ENCODE measurements at places on chromosomes 11 and 22. TPM values are rescaled to one million over a fixed set of nuclear protein-coding genes. Genes with fewer than 3 reads are reported as not detected.

DNA sequence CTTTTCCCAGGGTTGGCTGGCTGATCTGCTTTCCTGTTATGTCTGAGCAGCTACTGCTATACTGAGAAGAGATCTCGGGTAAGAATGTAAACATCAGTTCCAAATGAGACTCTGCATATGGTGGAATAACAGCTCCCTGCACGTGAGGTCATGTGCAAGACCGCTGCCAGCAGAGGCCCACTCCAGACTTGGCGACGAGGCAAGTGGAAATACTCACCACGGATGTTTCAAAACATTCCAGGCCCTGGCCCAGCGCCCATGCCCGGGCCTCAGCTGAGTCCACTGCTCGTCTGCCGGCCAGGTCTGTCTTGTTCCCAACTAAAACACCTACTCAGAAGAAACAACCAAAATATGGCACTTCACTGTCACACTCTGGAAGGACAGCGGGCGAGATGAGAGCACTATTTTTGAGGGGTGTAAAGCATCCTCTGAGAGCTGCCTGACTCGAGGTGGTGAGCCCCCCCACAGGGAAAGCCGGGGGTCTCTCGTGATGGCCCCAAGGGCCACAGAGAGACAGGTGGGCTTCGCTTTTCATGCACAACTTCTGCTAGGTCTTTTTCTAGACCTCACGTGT lies 13.1 kb downstream of the IFT27 start:
- H3K27ac ChIP-seq, result no peak overlapping the region
- peaks cover 11% of the 10 kb centered on the region for H3K4me1 ChIP-seq
- peaks cover 17% of the 10 kb centered on the region for H3K36me3 ChIP-seq
- DNase-seq, result peak; percentile 45

- no peak for DNase-seq
- peaks cover 27% of the 10 kb centered on the region for H3K4me1 ChIP-seq
- H3K36me3 ChIP-seq, result no peaks in the 10 kb centered on the region
- H3K27me3 ChIP-seq, result no peaks in the 10 kb centered on the region
- H3K27ac ChIP-seq, result peak overlapping the region; percentile 100
- peak overlapping the region; percentile 79 for H3K4me3 ChIP-seq
Observed at GRCh38 chr11:9462172-9462799, 1.5 kb downstream of the ZNF143 start.

DNA sequence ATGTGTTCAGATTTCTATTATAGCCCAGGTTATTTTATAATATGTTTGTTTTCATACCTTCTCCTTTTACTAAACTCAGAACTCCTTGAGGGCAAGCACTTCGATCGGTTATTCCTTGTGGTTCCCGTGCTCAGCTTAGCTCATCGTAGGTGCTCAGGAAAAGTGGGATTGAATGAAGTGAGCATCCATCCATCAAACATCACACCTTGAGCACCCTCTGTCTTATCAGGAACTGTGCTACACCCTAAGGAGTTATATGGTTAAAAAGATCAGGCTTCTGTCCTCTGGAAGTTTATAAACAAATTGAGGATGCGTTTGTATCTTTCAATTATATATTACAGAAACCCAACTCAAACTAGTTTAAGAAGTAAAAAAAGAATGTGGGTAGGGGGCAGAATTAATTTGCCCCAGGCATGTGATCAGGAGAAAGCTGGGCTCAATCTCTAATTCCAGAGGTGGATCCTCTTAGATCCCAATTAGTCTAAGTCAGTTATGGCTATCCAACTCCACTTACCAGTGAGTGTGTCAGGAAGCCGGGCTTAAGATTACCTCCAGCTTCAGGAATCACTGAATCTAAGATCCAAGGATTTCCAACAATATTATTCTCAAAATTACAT lies 59.9 kb upstream of the RRAS2 start:
- no peaks in the 10 kb centered on the region for H3K36me3 ChIP-seq
- no peak overlapping the region for H3K27ac ChIP-seq
- no peak overlapping the region for H3K4me3 ChIP-seq
- DNase-seq, result no peak
- peaks cover 13% of the 10 kb centered on the region for H3K4me1 ChIP-seq
- no peaks in the 10 kb centered on the region for H3K27me3 ChIP-seq

DNA sequence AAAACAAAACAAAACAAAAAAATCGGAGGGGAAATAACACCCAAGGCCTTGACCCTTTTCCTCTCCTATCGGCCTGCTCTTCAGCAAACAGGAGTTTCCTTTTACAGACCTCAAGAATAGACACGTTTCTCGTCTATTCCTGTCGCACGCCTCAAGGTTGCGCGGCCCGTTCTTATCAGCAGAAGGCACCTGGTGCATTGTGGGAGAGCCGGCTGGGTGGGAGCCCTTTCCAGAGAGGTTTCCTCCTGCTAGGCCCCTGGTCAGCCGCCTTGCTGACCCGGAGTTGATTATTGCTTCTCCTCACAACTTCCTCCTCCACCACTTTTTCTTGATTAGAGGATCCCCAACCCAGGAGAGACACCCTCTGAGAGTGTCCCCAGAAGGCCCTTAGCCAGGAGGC lies 497.3 kb downstream of the MIAT start:
- no peaks in the 10 kb centered on the region for H3K36me3 ChIP-seq
- H3K27ac ChIP-seq, result no peak overlapping the region
- H3K27me3 ChIP-seq, result peaks cover 20% of the 10 kb centered on the region
- peak; percentile 26 for DNase-seq
- H3K4me1 ChIP-seq, result peaks cover 14% of the 10 kb centered on the region
- no peak overlapping the region for H3K4me3 ChIP-seq

The C11orf42 gene
- not detected for total RNA-seq

DNA sequence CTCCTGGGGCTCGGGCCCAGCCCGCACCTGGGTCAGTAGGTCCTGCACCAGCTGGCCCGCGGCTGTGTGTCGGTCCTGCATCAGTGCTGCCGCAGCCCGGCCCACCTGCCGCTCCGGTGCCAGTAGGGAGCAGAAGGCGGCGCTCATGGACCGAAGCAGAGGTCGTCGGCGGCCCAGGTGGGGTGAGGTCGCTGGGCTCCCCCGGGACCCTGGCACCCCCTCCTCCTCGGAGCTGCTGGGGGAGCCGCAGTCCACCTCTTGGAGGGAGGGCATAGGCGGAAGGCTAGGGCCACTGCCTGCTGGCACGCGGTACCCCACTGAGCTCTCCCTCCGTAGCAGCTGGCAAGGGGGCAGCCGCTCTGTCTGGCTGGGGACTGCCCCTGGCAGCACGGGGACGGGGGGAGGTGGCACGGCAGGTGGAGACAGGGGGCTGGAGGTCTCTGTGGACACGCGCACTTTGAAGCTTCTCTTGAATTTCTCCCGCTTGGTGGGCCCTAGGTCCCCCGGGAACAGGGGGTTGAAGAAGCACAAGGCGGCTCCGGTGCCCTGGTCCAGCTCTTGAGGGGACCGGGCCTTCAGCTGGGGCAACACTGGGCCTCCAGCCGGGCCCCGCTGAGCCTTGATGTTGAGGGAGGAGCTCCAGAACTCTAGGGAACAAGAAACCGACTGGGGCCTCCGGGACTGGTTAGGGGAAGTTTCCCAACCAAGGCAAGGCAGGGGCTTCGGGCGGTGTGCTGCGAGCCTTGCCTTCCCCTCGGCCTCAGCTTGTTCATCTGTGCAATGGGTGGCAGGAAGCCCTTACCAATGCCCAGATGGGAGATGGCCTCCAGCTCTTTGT lies 1.4 kb downstream of the RIN1 start:
- H3K4me1 ChIP-seq, result peaks cover 62% of the 10 kb centered on the region
- H3K27ac ChIP-seq, result no peak overlapping the region

- DNase-seq, result no peak
- peak overlapping the region; percentile 96 for H3K27ac ChIP-seq
- H3K4me1 ChIP-seq, result peaks cover 17% of the 10 kb centered on the region
- H3K36me3 ChIP-seq, result no peaks in the 10 kb centered on the region
Observed at GRCh38 chr11:44065161-44065661, 859 bp upstream of the ACCS start.

DNA sequence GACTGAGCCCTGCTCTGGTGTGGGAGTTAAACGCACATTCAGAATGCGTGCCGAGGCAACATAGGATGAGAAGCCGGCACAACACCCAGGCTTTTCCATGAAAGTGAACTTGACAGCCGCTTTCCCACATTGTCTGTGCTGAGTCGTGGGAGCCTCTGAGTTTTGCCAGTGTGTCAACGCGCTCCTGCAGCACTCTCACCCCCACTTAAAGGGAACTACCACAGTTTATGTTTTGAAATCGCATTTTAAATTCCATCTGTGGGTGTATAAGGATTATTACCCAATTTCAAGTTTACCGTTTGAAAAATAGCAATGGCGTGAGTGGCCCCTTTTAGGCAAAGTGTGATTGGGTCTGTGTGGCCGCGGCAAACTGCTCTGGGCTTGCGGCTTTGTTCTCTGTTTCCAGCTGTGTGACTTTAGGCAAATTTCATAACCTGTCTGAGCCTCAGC lies 81.5 kb downstream of the FBLN1 start:
- peaks cover 4% of the 10 kb centered on the region for H3K27me3 ChIP-seq
- no peak for DNase-seq
- H3K4me3 ChIP-seq, result no peak overlapping the region
- H3K27ac ChIP-seq, result no peak overlapping the region

DNA sequence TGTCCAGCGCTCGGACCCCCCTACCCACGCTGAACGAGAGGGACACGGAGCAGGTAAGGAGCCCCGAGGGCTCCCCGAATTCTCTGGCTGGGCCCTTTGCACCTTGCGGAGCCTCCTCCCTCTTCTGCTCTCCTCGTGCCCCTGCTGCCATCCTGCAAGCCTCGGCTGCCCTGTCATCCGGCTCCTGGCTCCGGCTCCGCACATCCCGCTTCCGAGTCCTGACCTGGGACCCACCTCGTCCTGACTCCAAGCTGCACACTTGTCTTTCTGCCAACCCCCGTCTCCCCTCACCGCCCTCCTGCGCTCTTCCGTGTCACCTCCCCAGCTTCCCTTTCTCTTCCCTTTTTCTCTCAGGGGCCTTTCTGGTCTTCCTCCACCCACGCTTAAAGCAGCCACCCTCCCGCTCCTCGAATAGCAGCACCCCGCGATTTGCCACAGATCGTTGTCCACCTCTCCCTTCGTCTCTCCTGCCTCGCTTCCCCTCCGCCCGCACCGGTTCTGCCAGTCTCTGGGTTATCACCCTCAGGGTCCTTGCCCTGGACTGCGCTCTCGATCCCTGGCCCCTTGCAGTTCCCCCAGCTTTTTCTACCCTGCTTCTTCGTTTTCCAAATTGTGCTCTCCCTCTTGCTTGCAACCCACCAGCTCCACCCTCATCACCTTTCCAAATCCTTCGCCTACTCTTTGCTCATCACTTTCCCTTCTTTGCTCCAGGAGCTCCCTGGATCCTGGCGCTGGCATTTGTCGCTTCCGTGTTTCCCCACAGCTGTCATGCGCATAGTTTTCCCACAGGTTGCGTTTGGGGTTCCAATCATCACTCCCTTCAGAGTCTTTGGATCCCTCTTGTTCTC lies 822 bp downstream of the MARK2 start:
- no peak for DNase-seq
- H3K27ac ChIP-seq, result peak overlapping the region; percentile 92
- H3K36me3 ChIP-seq, result peaks cover 6% of the 10 kb centered on the region

- no peak for DNase-seq
- H3K27ac ChIP-seq, result peak overlapping the region; percentile 53
- no peak overlapping the region for H3K4me3 ChIP-seq
- no peaks in the 10 kb centered on the region for H3K27me3 ChIP-seq
Observed at GRCh38 chr11:86815726-86816125, 15.4 kb downstream of the PRSS23 start.

The OR4C3 gene
- total RNA-seq, result not detected

DNA sequence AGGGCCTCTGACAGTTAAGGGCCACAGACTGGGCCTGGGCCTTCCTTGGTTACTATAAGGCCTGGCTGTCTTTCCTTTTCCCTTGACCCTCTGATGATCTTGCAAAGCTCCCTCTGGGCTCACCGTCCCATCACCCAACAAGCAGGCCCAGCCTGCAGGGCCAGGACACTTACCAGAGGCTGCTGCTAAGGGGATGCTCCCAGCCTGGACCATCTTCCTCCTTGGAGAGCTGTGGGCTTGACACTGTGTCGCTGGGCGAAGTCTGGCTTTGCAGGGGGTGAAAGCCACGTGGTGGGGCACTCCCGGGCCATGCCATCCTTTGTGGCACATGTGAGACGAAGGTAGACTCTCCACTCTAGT lies 3.9 kb downstream of the C11orf24 start:
- H3K36me3 ChIP-seq, result peaks cover 45% of the 10 kb centered on the region
- H3K27me3 ChIP-seq, result no peaks in the 10 kb centered on the region
- peaks cover 32% of the 10 kb centered on the region for H3K4me1 ChIP-seq
- H3K4me3 ChIP-seq, result no peak overlapping the region
- no peak for DNase-seq
- H3K27ac ChIP-seq, result no peak overlapping the region

The DDX17 gene
- total RNA-seq, result 696 TPM

The MIEF1 gene
- total RNA-seq, result 19.2 TPM

DNA sequence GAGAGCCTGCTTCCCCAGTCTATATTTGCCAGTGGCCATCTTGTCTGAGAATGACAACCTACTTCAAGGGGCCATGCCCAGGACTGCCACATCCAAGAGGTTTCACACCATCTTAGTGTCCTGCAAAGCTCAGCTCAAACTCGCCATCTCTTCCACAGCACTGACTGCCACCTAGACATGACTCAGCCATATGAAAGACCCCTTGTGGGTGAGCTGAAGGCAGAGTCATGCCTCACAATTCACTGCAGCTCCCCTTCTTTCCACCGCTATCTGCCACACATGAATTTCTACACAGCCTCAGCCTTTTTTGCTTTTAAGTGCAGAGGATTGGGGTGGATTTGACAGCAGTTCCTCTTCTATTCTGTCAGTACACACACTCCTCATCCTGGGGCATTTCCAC lies 127.5 kb downstream of the GALNT18 start:
- no peak overlapping the region for H3K4me3 ChIP-seq
- no peak for DNase-seq
- H3K27me3 ChIP-seq, result no peaks in the 10 kb centered on the region
- H3K36me3 ChIP-seq, result no peaks in the 10 kb centered on the region

The GRM5 gene
- total RNA-seq, result not detected

GRCh38 chr11:122248131-122248530 lies 132.1 kb upstream of the BLID start:
- H3K27me3 ChIP-seq, result no peaks in the 10 kb centered on the region
- H3K27ac ChIP-seq, result no peak overlapping the region
- no peak overlapping the region for H3K4me3 ChIP-seq
- no peaks in the 10 kb centered on the region for H3K4me1 ChIP-seq

The VEGFB gene
- total RNA-seq, result 75.0 TPM

GRCh38 chr22:19890502-19891316 lies 36.0 kb upstream of the GNB1L start:
- no peak for DNase-seq
- H3K27ac ChIP-seq, result no peak overlapping the region
- peaks cover 58% of the 10 kb centered on the region for H3K4me1 ChIP-seq
- no peaks in the 10 kb centered on the region for H3K27me3 ChIP-seq
- peaks cover 17% of the 10 kb centered on the region for H3K36me3 ChIP-seq

DNA sequence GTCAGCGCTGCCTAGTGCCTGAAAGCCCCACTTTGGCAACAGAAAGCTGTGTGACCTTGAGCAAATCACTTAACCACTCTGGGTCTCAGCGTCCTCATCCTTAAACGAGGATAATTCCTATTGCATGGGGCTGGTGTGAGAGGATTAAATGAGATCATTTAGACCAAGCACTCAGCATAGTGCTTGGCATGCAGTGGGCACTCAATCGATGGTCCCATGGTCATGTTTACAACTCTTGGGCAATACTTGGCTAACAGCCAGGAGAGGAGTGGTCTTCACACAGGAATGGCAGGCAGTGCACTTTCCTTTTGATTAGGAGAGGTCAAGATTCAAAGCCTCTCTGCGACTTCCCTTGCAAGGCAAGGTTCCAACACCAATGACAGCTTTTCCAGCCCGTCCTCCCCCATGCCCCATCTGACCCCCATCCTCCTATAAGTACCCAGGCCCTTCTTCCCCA lies 14.1 kb downstream of the TNKS1BP1 start:
- H3K27ac ChIP-seq, result peak overlapping the region; percentile 93
- H3K4me3 ChIP-seq, result peak overlapping the region; percentile 58

Measured in suprapubic skin (tissue), 4 donors.